ENCODE measurements at places on chromosomes 13 and 19.
A peak's percentile ranks its signal among the peaks of the same experiment; 100 is the strongest.

- no peak for DNase-seq
Observed at GRCh38 chr13:72530471-72530870, 197.0 kb downstream of the MZT1 start.

DNA sequence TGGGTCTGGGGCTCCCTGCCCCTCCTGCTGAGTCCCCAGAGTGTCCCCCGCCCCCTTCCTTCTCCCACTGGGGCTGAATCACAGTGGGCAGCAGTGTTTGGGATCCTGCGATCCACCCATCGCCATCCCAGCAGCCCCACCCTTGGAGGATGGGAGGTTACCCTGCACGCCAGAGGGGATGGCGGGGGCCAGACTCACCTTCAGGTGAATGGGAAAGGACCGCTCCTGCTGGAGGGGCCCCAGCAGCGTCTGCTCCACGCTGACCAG is 569 bp downstream of the DLEU7 start:
- DNase-seq: no peak

DNA sequence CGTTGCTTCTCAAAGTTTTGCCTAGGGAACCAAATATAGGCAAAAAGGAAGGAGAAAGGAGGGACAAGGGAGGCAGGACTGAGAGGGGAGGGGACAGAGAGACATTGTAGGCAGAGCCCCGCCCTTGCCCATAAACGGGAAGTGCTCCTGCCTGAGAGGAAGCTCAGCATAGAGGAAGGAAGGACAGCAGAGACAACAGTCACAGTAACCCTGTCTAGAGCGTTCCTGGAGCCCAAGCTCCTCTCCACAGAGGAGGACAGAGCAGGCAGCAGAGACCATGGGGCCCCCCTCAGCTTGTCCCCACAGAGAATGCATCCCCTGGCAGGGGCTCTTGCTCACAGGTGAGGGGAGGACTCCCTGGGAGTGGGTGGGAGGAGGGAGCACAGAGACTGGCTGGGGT is at the start of gene CEACAM21:
Gene CEACAM21 (plus strand): TSS at position 169 of the 400 bp plus-strand sequence. CDS start 109 bp downstream, at position 278.
- DNase-seq: no peak

DNA sequence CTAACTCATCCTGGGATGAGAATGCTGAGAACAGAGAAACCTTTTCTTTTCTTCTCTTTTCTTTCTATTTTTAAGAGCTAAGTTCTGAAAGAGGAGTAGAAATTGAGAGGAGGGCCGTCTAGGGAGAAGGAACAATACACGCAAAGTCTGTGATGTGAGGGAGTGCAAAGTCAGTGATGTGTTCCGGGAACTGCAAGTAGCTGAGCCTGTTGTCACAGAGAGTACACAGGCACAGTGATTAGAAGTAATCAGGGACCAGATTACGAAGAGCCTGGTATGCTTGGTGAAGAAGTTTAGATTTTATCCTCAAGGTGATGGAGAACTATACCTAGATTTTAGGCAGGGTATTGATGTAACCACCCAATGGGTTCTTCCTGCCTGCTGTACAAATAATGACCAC is 32.0 kb upstream of the CXCL17 start:
- no peak for DNase-seq

GRCh38 chr19:5041168-5041912 is 72.4 kb downstream of the KDM4B start:
- DNase-seq: no peak

GRCh38 chr13:44759384-44760360 is 183.5 kb upstream of the TSC22D1 start:
- peak; percentile 21 for DNase-seq

DNA sequence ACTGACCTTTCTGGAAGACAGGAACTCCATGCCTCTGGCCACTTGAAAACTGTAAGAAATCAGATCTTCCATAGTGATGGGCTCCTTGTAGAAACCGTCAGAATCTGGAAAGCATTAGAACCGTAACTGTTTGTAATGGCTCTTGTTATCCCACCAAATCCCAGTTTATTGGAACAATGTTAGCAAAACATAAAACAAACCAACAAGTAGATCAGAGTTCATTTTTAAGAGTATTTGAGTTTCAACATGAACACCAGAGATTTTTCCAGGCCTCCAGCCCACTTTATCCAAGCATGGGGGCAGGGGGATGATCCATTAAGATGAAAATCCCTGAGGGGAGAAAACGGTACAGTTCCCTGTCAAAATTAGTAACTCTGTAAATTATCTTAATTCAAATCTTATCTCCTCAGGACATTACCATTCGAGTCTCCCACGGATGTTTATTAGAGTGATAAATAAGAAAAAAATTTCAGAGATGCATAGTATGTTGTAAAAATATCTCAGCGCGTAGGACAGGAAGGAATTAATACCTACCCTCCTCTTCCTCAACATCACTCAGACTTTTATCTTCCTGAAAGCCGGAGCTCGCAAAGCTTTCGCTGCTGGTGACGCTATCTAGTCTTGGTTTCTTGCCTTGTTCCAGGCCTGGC is 172.5 kb downstream of the FLT1 start:
- DNase-seq: no peak

GRCh38 chr13:53124623-53125022 is 96.0 kb downstream of the OLFM4 start:
- no peak for DNase-seq

DNA sequence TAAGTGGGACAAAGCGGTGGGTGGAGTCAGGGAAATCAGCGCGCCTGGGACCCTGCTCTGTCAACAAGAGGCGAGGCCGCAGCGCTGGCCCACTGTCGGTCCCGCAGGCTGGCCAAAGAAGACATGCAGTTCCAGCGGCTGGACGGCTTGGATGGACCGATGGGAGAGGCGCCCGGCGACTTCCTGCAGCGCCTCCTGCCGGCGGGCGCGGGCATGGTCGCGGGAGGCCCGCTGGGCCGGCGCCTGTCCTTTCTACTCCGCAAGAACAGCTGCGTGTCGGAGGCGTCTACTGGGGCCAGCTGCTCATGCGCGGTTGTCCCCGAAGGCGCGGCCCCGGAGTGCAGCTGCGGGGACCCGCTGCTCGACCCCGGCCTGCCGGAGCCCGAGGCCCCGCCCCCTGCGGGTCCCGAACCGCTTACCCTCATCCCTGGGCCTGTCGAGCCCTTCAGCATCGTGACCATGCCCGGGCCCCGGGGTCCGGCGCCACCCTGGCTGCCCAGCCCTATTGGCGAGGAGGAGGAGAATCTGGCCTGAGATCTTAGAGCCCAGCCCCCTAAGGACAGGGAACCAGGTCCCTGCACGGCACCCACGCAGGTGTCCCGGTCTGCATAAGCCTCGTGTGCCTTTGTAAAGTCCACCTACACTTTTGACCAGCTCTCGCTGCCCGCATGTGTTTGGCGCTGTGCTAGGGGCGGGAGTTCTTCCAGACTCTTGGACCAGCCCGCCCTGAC is 6.1 kb downstream of the BEST2 start:
- peak; percentile 88 for DNase-seq

- DNase-seq: no peak
Observed at GRCh38 chr19:8167985-8168384, 18.6 kb upstream of the FBN3 start.

GRCh38 chr19:46124638-46125115 is at the start of gene IGFL3:
Gene IGFL3, minus strand, starts transcription at chr19:46124688. Its CDS starts 39 bp downstream, at chr19:46124649.
- DNase-seq: no peak

DNA sequence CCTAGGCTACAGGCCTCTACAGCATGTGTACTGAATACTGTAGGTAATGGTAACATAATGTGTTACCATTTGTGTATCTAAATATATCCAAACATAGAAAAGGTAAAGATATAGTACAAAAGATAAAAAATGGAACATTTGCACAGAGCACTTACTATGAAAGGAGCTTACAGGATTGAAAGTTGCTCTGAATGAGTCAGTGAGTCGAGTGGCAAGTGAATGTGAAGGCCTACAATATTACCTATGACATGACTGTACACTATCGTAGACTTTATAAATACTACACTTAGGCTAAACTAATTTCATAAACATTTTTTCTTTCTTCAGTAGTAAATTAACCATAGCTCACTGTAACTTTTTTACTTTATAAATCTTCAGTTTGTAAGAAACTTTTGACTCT is 35.1 kb downstream of the LPAR6 start:
- DNase-seq: no peak

DNA sequence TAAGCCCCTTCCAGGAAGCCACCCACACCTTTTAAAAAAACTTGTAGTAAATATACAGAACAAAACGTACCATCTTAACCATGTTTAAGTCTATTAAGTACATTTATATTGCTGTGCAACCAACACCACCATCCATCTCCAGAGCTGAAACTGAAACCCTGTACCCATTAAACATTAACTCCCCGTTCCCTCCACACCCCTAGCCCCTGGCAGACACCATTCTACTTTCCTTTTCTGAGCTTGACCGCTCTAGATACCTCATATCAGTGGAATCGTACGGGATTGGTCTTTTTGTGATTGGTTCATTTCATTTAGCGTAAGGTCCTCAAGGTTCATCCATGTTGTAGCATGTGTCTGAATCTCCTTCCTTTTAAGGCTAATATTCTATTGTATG is 13.0 kb upstream of the SPATA13 start:
- DNase-seq: no peak

- no peak for DNase-seq
Observed at GRCh38 chr13:39982745-39983144, 327.3 kb downstream of the COG6 start.

GRCh38 chr13:38752686-38753085 is 65.8 kb downstream of the FREM2 start:
- no peak for DNase-seq

GRCh38 chr19:8468761-8469373 is 24.1 kb downstream of the HNRNPM start:
- DNase-seq: no peak

DNA sequence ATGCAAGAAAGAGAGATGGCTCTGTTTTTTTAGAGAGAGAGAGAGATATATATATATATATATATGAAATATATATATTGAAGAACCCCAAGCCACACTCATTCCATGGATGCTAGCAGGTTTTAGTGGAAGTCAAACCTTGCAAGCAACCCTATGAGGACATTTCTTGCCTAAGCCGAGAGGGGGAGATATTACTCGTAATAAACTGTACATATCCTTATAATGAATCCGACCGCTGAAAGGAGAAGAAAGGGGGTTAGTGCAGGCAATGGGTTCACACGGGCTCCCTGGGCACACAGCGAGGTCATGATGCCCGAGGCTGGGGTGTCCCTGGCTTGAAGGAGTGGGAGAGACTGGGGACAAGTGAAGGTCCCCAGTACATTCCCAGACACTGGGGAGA is 78.3 kb downstream of the IER2 start:
- DNase-seq: peak; percentile 47

DNA sequence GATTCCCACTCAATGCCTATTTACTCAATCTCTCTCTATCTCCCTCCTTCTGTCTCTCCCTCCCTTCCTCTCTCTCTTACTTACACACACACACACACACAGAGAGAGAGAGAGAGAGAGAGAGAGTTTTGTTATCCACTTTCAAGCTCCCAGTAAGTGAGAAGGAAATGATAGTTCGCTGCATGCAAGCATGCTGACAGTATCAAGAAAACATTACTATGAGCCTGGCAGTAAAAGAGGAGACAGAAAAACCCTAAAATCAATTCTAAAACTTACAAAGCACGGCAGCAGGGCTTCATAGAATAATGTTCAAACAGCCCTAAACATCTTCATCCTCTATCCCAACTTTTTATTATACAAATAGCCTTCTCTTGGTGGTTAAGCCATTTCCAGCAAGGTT is 171.9 kb downstream of the FOXO1 start:
- DNase-seq: no peak

DNA sequence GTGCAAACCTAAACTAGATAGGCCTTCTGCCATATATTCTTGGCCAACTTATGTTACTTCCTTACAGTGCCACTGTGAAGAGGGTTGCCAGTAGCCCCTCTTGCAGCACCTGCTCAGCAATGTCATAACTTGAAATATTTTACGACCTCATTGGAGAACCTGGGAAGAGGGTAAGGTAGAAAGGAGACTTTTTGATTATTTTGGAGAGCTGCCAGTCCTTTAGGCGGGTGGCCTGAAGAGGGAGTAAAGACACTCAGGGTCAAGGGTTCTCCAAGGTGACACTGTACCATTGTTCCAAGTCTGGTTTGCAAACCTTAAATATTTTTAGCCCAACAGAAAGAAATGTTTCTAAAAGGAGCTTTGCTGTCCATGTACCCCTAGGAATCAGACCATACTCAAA is 118.3 kb downstream of the FLT1 start:
- no peak for DNase-seq

GRCh38 chr19:19602713-19603324 is 15.7 kb downstream of the PBX4 start:
- DNase-seq: no peak

DNA sequence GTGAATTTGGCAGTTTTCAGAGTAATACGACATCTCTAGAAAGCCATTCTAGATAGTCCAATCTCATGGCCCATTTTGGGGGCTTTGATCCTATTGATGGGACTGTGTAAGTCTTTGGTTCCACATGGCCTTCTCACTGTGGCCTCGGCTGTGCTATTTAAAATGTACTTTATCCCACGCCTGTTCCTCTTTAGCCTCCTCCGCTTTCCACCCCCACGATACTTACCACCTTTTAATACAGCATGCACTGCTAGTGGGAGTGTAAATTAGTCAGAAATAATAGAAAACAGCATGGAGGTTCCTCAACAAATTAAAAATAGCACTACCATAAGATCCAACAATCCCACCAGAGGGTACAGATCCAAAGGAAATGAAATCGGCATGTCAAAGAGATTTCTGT is 28.3 kb upstream of the CEBPG start:
- DNase-seq: no peak

DNA sequence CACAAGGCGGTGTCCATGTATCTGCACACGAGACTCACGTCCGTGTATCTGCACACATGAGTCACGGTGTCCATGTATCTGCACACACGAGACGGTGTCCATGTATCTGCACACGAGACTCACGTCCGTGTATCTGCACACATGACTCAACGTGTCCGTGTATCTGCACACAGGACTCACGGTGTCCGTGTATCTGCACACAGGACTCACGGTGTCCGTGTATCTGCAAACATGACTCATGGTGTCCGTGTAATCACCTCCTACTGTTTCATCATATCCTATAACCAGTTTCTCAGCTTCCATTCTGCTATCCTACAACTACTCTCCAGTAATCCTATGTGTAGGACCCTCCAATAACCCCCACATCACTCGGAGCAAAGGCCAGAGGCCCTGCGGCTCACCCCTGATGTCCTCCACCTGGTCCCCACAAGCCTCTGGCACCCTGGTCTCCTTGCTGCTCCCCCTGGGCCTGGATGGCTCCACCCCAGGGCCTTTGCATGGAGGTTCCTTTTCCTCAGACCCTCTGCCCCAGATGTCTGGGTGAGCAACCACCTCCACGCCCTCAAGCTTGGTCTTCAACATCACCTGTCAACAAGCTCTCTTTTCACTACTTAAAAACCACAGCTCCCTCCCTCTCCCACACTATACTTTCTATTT is 2.5 kb upstream of the TMEM255B start:
- DNase-seq: no peak

DNA sequence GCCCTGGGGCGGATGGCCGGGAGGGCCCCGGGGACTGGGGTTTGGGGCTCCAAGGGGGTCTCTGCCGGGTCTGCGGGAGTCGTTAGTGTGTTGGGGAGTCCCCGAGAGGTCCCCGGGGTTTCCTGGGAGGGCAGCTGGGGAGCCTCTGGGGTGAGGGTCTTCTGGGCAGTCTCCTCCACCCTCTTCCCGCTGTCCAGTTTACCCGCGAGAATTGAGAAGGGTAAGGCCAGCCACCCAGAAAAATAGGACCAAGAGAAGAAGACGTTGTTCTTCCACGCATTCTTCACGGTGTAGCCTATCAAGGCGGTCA is 1.0 kb upstream of the ETFB start:
- no peak for DNase-seq
